ENCODE measurements at places on chromosomes 5 and 9.

DNA sequence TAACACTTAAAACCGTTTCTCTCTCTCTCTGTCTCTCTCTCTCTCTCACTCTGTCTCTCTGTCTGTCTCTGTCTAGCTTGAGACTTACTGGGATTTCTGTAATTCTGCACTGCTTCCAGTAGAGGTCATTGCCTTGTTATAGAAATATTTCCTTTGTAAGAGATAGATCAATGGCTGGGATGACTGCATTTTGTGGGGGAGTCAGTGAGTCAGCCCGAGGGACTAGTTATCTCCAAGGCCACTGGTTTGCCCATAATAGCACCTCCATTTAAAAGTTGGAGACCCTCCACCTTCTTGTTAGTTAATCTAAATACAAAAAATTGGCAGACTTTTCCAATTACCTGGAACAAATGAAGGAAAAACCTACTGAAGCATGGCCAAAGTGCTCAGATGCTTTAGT is 547.2 kb downstream of the LRRC70 start:
- peak; percentile 9 for DNase-seq

DNA sequence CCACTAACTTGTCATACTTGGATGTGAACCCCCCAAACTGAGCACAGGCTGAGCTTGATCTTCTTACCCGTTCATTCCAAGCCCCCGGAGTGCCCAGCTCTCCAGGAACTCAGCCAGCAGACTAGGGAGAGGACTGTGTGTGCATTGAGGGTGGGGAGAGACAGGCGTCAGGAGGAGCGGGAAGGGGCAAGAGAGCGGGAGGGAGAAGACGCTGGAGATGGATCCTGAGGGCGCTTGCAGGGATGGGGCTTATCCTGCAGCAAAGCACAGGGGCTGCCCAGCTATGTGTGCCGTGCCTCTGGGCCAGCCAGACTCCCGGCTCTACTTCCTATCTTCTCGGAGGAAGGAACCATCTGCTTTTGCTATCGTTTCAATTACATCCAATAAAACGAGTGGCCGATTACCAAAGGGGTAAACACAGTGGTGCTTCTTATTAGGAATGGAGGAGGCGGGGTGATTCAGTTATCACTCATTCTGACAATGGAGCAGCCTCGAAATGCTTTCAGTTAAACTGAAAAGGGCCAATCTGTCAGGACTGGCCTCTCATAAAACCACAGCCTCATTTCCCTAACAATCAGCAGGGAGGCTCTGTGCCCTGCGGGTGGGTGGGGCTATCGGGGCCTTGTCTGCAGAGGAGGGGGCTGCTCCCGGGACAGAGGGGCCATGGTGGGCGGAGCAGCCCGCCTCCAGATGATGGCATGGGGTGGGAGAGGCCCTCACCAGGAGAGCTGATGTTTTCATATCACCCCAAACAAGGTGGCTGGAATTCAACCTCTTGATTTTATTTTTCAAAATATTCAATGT is 168.2 kb downstream of the DAB2IP start:
- peak; percentile 32 for DNase-seq

DNA sequence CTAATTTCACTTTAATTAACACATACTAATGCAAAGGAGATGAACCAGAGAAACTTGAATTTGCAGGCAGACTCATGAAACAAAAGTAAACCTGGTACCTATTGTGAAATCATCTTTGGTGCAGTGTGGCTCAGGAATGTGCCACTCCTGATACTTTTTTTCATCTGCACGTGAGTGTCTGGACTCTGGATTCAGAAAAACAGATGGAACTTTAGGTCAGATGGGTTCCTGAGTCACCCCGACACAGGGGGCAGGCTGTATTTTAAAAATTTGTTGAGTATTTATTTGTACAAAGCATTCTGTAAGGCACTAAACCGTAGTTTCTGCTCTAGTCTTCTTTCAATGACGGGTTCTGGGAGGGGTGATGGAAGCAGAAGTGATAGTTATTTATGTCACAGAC is 52.2 kb upstream of the TUT7 start:
- no peak for DNase-seq

DNA sequence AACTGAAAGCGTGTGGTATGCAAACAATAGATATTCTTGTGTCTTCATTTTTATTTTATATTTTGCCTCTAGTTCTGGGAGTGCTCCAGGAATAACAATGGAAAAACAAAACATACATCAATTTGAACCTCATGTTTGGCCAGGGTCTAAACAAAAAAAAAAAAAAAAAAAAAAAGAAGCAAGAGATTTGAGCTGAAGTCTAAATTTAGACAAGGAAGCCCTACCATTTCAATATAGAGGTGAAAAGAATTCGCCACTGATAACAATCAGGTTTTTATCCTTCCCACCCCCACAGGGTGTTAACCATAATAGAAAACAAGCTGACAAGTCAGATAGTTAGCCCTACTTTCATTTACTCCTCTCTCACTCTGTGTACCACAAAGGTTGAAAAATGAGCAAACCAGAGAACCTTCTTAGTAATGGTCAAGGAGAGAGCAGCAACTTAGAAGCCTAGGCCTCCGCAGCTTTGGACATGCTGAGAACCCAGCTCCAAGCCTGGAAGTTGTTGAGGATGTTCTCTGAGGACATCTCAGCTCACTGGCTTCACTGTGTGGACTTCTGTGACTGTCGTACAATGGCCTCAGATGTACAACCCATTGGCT is 118.2 kb upstream of the HMHB1 start:
- DNase-seq = no peak

GRCh38 chr9:115400796-115401195 is 282.8 kb upstream of the TNC start:
- no peak for DNase-seq

DNA sequence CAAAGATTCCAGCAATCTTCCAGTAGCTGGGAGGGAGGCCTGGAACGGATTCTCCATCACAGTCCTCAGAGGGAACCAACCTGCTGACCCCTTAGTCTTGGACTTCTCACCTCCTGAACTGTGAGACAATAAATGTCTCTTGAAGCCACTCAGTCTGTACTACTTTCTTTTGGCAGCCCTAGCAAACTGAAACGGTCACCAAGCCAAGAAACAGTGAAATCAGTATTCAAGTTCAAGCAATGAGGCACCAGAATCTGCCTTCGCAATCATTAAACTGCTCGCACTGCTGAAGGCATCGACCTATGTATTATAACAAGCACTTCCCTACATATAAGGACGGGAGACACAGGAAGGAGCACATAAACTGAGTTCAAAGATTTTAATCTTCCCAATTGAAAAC is 120.6 kb upstream of the PUM3 start:
- no peak for DNase-seq

- DNase-seq = no peak
These were observed 23.1 kb upstream of the FGF10 start for GRCh38 chr5:44412286-44412685.

DNA sequence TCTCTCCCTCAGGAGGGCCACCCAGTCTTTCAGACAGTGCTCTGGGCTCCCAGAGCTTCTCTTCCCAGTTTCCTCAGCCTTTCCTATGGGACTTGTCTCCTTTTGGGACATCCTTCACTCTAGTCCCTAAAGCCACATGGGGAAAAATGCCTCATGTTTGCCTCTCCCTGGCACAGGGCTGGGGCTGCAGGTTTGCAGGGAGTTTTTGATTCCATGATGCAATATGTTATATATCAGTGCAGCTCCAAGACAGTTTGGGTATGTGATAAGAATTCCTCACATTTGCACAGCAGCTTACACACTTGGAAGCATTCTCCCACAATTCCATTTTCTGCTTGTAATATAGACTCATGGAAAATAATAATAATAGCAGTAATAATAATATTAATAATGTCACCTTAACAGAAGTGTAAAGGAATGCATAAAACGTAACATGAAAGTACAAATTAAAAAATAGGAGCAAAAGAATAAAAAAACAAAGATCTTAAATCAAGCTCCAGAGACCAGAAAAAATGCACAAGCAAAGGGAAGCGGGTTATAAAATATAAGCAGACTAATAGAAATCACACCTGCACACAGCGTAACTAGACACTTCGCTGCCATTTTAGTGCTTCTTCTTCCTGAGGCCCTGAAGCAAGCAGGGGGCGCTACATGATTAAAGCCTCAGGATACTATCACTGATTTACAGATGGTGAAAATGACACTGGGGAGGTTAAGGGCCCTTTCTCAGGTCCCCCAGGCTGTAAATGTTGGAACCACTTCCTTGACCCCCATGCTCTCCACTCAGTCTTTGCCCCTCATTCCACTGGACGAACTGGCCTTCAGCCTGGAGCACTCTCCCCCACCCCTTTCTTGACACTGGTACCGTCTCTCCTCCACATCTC is 70.0 kb upstream of the IL17B start:
- no peak for DNase-seq

GRCh38 chr5:171939951-171940350 is 66.5 kb downstream of the FBXW11 start:
- DNase-seq = no peak

DNA sequence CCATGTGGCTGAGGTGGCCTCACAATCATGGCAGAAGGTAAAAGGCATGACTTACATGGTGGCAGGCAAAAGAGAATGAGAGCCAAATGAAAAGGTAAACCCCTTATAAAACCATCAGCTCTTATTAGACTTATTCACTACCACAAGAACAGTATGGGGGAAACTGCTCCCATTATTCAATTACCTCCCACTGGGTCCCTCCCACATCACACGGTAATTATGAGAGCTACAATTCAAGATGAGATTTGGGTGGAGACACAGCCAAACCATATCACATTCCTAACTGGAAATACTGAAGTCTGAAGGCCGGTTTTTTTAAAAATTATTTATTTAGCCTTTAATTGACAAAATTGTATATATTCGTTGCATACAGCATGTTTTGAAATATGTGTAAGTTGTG is 28.5 kb downstream of the FBXL7 start:
- DNase-seq = no peak

GRCh38 chr5:71834601-71835000 is 115.5 kb downstream of the CARTPT start:
- no peak for DNase-seq

DNA sequence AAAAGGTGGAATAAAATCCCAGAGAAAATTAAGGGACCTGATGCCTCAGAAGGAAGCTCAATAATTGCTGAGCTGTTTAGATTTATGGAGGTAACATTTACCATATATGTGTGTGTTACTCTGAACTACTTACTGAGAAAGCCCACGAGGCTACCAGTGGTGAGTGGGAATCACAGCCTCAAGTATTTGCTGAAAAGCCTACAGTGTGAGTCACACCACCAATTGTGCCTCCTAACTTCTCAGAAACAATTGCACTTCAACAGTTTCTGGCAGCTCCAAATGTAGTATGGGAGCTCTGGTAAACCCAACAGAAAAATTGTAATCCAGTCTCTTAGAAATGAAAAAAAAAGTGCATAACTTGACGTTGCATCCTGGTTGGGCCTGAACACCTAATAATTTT is 551.6 kb downstream of the PRDM9 start:
- DNase-seq = no peak

- DNase-seq = peak; percentile 85
These were observed 48.7 kb upstream of the C5orf58 start for GRCh38 chr5:170183816-170184687.

DNA sequence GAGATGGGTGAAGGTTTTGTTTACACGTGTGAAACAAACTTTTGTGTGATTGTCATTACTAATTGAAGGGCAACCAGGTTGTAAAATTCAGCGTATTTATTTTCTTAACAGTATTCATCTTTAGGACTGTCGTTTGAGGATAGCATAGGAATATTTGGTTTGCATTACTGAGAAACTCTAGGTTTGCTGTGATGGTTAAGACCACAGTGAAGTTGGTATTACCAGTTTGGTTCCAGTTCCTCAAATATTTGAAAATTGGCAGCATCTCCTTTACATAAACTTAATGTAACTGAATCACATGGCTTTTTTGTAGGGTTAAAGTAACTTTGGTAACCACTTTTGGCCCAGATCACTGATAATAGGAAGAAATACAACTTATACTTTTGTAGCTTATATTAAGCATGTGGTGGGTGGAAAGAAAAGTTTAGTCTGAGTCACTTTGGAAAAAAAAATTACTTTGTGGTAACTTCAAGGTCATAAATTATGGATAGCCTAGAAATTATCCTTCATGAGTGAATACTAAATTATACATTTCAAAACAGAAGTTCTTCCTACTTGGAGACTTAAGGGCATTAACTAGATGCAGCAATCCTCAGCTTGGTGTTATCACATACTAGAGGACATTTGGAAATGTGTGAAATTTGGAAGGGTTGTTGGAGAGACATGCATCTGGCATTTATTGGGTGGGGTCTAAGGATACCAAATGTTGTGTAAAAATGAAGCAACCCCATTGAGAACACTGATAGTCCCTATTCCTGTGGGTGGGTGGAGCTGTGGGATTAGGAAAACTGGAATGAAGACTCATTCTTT is 33.9 kb downstream of the G3BP1 start:
- no peak for DNase-seq
